H9 (cell line): ENCODE measurements at places on chromosomes 3 and 15. TPM values are rescaled to one million over a fixed set of nuclear protein-coding genes. Genes with fewer than 3 reads are reported as not detected.

The KBTBD13 gene
- not detected in 2 replicates for total RNA-seq

The WDR49 gene
- total RNA-seq, result 0.90 and 1.3 TPM in 2 replicates

The PAQR5 gene
- 1.0 and 1.6 TPM in 2 replicates for total RNA-seq

GRCh38 chr3:194860725-194861124, 175.0 kb downstream of the FAM43A start:
- DNase-seq, result no peak

DNA sequence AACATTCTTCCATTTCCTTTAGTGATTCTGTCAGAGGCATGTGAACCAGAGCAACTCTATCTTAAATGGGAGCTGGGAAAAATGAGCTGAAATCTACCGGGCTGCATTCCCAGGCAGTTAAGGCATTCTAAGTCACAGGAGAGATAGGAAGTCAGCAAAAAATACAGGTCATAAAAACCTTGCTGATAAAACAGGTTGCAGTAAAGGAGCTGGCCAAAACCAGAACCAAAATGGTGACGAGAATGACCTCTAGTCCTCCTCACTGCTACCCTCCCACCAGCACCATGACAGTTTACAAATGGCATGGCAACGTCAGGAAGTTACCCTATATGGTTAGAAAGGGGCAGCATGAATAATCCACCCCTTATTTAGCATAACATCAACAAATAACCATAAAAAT, 66.4 kb downstream of the B3GALNT1 start:
- no peak for DNase-seq

GRCh38 chr15:35058534-35059054, 26.5 kb downstream of the NANOGP8 start:
- no peak for DNase-seq

DNA sequence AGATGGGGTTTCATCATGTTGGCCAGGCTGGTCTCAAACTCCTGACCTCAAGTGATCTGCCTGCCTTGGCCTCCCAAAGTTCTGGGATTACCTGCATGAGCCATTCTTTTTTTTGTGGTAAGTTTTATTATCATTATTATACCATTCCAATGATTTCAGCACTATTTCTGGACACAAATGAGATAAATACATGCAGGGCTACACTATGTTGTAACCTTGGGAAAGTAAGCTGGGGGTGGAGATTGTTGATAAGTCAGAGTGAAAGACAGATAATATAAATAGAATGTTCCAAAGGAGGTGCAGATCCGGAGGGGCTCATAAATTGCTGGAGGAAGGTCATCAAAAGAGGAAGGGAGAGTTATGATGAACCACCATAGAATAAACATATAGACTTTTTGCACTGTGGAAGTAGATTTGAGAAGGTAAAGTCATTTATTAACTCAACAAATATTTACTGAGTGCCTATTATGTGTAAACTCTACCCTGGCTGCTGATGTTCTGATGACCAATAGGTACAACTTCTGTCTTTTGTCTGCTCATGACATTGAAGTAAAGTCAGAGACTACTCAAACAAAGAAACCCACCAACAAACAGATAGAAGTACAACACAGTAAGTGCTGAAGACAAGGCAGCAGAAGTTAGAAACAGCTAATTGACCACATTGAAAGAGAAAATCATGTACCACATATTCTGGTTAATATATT, 478.9 kb upstream of the GOLIM4 start:
- no peak for DNase-seq

DNA sequence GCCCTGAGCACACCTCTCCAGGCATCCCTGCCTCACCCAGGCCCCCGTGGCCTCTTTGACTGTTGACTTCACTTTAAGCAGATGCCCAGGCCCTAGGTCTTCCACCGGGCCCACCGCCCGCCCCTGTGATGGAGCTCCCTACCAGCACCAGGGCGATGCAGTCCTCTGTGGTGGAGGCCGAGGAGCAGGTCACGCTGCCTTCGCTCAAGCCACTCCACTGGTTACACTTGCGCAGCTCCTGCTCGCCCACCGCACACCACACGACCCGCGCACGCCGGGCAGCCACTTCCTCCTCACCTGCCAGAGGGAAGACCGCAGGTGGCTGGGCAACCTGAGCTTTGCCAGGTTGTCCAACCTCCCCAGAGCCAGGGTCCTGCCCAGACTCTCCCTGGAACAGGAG, 16.0 kb downstream of the LTF start:
- DNase-seq, result no peak
